ENCODE measurements at places on chromosomes 2 and 18.

- H3K36me3 ChIP-seq, result no peaks in the 10 kb centered on the region
- no peaks in the 10 kb centered on the region for H3K27me3 ChIP-seq
- no peak overlapping the region for H3K4me3 ChIP-seq
- DNase-seq, result no peak
Observed at GRCh38 chr2:14544247-14544646, 88.3 kb upstream of the LRATD1 start.

GRCh38 chr2:108940156-108940555, 48.9 kb downstream of the EDAR start:
- no peaks in the 10 kb centered on the region for H3K36me3 ChIP-seq
- no peak for DNase-seq
- no peak overlapping the region for H3K4me3 ChIP-seq
- peaks cover 5% of the 10 kb centered on the region for H3K4me1 ChIP-seq
- H3K27ac ChIP-seq, result no peak overlapping the region

DNA sequence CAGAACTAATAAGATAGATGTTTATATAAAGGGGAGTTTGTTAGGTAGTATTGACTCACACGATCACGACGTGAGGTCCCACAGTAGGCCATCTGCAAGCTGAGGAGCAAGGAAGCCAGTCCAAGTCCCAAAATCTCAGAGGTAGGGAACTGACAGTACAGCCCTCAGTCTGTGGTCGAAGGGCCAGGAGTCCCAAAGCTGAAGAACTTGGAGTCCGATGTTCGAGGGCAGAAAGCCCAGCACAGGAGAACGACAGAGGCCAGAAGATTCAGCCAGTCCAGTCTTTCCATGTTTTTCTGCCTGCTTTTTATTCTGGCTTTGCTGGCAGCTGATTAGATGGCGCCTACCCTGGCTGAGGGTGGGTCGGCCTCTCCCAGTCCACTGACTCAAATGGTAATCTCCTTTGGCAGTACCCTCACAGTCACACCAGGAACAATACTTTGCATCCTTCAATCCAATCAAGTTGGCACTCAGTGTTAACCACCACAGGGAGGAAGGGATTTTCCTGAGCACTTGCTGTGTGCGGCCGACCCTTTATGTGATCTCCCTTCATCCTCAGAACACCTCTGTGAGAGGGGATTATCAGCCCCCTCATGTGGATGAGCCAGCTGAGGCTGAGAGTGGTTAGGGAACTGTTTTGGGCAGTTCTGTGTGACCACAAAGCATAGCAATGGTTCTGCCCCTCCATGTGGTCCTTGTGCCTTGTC, 78.3 kb downstream of the RNF144A start:
- DNase-seq, result no peak
- H3K4me3 ChIP-seq, result no peak overlapping the region
- H3K36me3 ChIP-seq, result no peaks in the 10 kb centered on the region
- H3K27ac ChIP-seq, result no peak overlapping the region

- no peaks in the 10 kb centered on the region for H3K36me3 ChIP-seq
- DNase-seq, result no peak
- H3K4me3 ChIP-seq, result no peak overlapping the region
- no peaks in the 10 kb centered on the region for H3K4me1 ChIP-seq
- H3K27me3 ChIP-seq, result no peaks in the 10 kb centered on the region
- no peak overlapping the region for H3K27ac ChIP-seq
Observed at GRCh38 chr2:175884697-175885393, 117.2 kb downstream of the LNPK start.

DNA sequence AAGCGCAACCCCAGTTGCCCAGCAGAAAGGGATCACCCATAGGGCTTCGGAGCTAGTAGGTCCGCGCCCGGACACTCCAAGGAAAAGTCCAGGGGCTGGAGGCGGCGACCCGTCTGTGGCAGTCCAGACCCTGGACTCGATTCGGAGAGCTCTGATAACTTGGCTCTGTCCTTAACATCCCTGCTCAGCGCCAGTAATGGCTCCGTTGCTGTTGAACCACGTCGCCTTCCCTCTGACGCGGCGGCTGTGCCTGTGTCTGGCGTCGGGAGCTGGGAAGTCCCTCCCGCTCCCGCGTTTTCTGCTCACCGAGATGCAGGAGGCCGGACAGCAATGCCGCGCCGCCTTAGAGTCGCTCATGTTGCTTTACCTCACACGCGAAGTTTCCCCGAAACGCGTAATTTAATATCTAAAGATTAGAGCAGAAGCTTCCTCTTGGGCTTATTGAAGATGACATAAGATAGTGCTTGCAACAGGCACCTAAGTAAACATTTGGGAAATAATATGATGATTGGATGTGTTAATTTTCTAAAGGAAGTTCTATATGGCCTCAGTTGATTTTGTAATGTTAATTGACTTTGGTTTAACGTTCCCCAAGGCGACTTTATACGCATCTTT, 1.3 kb upstream of the ZBTB14 start:
- no peaks in the 10 kb centered on the region for H3K4me1 ChIP-seq
- H3K27ac ChIP-seq, result peak overlapping the region; percentile 100
- H3K27me3 ChIP-seq, result no peaks in the 10 kb centered on the region
- H3K4me3 ChIP-seq, result peak overlapping the region; percentile 91
- peaks cover 10% of the 10 kb centered on the region for H3K36me3 ChIP-seq

- peak overlapping the region; percentile 97 for H3K27ac ChIP-seq
- peaks cover 4% of the 10 kb centered on the region for H3K36me3 ChIP-seq
- peak overlapping the region; percentile 70 for H3K4me3 ChIP-seq
Observed at GRCh38 chr2:58047373-58047935, 848 bp downstream of the VRK2 start.

DNA sequence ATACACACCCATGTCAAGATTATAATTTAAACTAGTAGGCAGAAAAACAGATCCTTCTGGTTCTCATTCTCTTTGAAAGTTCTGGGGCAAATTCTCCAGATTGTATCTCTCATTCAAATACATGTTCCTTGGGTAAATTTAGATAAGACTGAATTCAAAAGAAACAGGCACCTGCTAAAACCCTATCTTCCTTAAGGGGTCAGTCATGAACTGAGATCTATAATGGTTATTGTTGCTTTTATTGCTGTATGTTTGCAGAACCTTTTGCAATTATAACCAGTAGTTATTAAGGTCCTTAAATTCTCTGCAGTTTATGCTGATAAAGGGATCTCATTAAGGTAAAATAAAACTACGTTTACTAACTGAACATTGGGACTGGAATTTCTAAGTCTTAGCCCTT, 83.5 kb downstream of the MYO5B start:
- no peaks in the 10 kb centered on the region for H3K36me3 ChIP-seq
- H3K27me3 ChIP-seq, result no peaks in the 10 kb centered on the region
- no peak overlapping the region for H3K4me3 ChIP-seq
- H3K27ac ChIP-seq, result no peak overlapping the region
- no peak for DNase-seq
- H3K4me1 ChIP-seq, result no peaks in the 10 kb centered on the region

DNA sequence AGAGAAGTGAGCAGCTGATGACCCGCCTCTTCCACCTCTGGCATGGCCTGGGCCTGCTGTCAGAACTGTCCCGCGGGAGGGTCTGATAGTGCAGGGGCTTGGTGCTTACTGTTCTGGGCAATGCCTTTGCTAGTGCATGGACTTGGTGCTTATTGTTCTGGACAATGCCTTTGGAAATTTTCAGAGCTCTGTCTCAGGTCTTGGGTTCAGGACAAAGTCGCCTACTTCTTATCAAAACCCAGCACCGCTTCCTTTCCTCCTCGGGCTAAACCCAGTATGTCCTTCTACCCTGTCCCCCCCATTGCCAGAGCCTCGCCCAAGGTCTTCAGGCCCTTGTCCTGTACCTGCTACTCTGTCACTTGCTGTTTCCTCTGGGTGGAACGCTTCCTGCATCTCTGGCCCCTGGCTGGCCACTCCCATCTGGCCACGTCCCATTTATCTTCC, 149.6 kb downstream of the ACKR3 start:
- no peak overlapping the region for H3K4me3 ChIP-seq
- no peak overlapping the region for H3K27ac ChIP-seq
- no peaks in the 10 kb centered on the region for H3K4me1 ChIP-seq
- DNase-seq, result no peak

GRCh38 chr2:64268330-64269048, 124.3 kb upstream of the PELI1 start:
- no peak overlapping the region for H3K27ac ChIP-seq
- no peak for DNase-seq
- H3K4me3 ChIP-seq, result no peak overlapping the region

DNA sequence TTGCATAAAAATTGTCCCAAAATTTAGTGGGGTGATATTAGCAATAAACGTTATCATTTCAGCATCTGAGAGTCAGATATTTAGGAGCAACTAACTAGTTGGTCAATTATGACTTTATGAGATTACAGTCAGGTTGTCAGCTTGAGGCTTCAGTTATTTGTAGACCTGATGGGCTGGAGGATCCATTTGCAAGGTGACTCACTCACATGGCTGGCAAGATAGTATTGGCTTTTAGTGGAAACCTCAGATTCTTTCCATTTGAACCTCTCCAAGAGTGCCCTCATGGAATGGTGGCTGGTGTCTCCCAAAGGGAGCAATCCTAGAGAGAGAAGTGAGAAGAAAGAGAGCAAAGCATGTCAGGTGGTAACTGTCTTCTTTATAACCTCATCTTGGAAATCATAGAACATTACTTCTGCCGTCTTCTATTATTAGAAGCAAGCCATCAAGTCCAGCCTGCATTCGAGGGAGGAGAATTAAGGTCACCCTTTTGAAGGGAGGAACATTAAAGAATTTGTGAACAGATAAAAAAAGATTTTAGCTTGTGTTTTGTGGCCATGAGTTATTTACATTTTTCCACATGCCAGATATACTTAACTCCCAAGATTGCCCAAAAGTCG, 92.5 kb downstream of the HAUS1 start:
- H3K27me3 ChIP-seq, result no peaks in the 10 kb centered on the region
- H3K4me1 ChIP-seq, result peaks cover 55% of the 10 kb centered on the region
- H3K36me3 ChIP-seq, result no peaks in the 10 kb centered on the region
- H3K4me3 ChIP-seq, result no peak overlapping the region
- DNase-seq, result no peak
- no peak overlapping the region for H3K27ac ChIP-seq

DNA sequence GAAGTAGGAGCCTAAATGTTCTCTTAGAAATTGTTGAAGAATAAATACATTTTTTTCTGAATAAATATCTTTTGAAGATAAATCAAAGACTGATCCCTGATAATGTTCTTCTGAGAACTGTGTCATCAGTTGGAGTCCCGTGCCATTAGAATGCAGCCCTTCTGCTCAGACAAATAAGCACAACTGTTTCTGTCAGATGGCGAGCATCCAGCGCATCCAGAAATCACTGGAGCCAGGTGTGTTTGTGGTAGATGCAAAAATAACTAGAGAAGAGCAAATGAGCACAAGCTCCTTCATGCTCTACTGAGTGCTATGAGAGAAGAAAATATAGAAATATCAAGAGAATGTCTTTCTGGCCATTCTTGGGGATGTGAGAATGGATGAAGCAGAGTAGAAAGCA, 573.7 kb downstream of the THSD7B start:
- H3K27me3 ChIP-seq, result no peaks in the 10 kb centered on the region
- no peak overlapping the region for H3K27ac ChIP-seq

Data from stomach (tissue), 19 donors.